ENCODE measurements at places on chromosomes 7 and 10.

DNA sequence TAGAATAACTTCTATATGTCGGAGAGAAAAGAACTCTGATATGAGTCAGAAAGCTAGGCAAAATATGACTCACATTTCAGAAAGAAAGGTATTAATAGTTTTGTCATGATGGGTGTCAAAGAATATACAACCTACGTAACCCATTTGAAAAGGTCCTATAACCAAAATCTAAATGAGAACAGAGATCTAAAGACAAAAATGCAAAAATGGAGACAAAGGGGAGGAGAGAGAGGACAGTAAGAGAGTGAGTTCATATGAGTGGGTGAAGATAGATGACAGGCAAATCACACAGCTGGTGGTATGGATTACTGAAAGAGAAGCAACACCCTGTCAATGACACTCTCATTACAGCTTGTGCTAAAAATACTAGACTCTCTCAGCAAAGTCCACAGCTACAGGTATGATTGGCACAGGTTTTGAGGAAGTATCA lies 25.6 kb downstream of the ANKMY2 start:
- no peak for DNase-seq

DNA sequence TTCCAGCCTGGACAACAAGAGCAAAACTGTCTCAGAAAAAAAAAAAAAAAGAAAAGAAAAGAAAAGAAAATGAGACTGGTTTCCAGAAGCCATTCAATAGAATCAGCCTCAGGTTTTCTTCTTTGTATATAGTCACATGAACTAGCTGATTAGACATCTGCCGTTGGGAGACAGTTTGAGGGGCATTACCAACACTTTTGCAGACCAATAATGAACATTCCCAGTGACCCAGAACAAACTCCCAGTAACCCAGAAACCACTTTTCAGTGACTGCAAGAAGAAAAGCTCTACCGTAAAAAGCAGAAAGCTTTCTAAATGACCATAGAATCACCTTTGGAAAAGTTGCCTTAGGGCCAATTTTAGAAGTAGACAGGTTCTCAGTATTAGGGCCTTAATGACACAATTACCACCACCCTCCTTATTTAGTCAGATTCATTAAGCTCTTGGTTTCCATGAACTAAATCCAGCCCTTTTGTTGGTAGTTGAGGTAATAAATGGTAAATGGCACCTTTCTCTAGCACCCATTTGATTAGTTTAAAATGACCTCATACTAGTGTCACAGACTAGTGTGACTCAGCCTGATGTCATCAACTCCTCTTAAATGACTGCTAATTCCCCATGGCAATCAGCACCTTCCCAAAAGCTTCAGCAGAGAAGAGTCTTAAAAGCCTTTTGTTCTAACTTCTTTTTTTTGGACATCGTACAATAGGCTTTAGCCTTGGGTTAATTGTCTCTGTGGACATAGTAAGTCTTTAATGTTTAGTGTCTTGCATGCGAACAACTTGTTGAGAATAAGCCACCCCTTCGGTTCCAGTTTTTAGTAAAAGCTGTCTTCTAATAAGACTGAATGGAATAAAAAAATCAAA lies 33.6 kb upstream of the XRCC2 start:
- no peak for DNase-seq

GRCh38 chr10:20598590-20598989 lies 298.5 kb downstream of the NEBL start:
- no peak for DNase-seq

GRCh38 chr10:5665373-5666007 lies 905 bp downstream of the ASB13 start:
- DNase-seq = no peak

- no peak for DNase-seq
Measured at GRCh38 chr7:51455086-51455485, 138.5 kb upstream of the COBL start.

DNA sequence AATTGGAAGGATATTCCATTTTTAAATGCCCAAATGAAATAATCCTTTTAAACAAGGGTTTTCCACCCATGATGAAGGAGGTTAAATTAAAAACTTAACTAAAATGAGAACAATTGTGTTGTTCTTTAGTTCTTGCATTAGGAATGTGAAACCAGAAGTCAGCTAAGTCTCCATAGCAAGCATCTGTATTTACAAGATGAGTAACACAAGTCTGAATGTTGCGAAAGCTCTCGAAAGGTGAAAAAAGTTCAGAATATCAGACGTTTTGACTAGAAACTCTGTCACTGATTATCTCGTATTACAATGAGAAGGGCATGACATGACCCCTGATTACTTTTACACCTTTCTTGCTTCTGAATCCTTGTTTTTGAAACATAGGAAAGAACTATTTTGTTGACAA lies 149.6 kb downstream of the BICC1 start:
- no peak for DNase-seq

GRCh38 chr10:46542567-46543465 lies 13.6 kb downstream of the GPRIN2 start:
- DNase-seq = no peak
